ENCODE measurements at places on chromosomes 1 and 21.

- DNase-seq = no peak
Measured at GRCh38 chr1:220370041-220370700, 97.9 kb upstream of the RAB3GAP2 start.

DNA sequence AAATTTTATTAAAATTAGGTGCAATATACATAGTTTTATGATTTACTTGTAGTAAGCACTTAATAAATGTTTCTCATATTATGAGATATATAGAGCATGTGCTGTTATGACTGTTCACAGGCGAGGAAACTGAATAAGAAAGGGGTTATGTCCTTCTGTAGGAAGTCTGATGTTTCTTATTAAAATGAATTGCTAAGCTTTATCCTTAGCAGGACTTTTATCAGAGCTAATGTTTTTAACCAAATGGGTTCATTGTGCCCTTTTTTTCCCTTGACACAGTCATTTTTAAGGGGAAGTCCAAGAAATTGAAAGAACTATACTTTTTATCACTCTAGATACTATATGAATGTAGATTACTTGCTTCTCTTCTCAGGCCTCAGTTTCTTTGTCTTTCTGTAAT is 285.2 kb downstream of the PTPRC start:
- DNase-seq = no peak

DNA sequence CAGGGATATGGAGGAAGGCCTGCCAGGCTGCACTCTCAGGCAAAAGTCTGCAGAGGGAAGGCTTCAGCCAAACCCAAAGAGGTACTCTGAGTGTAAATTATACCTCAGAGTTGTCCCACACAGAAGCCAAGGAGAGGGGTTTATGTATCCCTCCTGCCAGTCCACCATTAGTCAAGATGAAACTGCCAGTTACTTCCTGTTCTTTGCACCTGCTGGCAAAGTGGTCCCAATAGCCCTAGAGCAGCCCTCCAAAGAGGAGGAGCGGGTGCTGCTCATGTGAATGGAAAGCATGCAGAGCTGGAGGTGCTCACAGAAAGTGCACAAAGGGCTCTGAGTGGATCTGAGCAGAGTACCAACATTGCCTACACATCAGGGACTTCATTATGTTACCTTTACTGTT is 37.1 kb upstream of the MCOLN3 start:
- DNase-seq = no peak

- DNase-seq = no peak
Measured at GRCh38 chr1:12148160-12148957, 18.4 kb upstream of the TNFRSF1B start.

- no peak for DNase-seq
Measured at GRCh38 chr1:214318356-214318755, 37.4 kb downstream of the SMYD2 start.

- no peak for DNase-seq
Measured at GRCh38 chr21:46634966-46635323, 529 bp upstream of the PRMT2 start.

DNA sequence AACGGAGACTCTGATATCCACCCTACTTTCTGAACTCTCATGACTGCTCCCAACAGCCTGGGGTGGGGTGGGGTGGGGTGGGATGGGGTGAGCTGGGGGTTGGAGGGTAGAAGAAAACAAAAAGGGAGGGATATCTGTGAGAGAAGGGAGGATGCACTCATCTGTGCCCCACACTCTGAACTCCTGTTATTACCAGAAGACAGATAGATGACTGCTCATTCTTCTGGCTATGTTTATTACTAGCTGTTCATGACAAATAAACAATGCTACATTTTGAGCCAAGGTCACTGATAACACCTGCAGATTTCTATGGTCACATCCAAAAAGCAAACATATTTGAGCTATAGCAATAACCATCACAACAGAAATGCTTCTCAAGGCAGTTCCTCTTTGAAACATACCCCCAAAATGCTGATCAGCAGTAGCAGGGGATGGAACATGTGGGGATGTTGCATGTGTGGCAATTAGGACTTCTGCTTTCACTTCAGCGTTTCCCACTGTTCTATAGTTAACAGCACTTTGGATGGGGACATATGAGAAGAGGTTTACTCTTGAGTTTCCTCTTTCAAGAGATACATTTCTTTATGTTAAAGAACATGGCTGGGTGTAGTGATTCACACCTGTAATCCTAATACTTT is 43.3 kb downstream of the GPR3 start:
- DNase-seq = no peak

- DNase-seq = no peak
Measured at GRCh38 chr1:206538086-206538770, 30.9 kb downstream of the RASSF5 start.

DNA sequence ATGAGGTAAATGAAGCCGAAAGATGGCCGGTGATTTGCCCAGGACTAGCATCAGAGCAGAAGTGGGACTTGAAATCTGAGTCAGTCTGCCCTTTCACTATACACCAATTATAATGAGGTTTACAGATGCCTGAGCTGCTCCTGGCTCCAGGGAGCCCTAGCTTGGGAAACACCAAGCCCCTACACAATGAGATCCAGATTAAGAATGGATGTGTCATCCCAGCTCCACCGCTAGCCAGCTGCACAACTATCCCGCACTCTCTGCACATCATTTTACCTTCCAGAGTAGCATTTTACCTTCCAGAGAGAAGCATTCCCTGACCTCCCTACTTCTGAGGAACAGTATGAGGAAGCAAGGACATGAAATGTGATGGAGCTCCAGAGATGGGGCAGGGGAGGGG is 27.0 kb downstream of the SERTAD4 start:
- no peak for DNase-seq

DNA sequence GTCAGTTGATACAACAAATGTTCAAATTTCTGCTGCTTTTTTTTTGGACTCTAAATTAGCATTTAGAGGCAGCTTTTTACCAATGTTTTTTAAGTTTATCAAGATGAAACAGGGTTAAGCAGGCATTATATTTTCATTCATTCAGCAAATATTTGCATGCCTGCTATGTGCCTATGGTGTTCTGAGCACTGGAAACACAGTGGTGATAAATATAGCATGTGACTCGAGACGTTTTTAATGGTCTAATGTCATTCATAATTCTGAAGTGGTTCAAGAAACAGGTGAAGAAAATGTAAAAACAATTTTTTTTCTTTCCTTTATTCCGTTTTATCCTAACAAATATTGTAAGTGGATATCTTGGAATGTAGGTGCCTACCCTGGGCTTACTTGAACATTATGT is 26.8 kb downstream of the NEK7 start:
- no peak for DNase-seq

DNA sequence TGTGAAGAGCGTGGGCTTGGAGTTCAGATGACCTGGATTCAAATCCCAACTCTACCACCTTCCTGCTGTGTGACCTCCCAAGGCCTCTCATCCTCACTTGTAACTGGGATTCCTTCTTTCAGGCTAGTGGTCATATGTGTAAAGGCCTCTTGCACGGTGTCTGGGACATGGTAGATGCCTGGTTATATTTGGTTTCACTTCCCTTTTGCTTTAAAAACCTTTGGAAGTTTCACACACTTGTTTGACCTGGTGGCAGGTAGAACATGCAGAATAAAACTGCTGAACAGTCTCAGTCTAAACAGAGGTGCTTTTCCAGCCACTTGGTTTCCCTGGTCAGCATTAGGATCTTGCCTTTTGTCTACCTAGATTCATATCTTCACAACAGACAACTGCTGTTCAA is 37.0 kb upstream of the RCAN3 start:
- no peak for DNase-seq

GRCh38 chr21:39353295-39353694 is 4.4 kb upstream of the HMGN1 start:
- DNase-seq = no peak

GRCh38 chr1:53467391-53467790 is 8.2 kb downstream of the DMRTB1 start:
- no peak for DNase-seq

- DNase-seq = no peak
Measured at GRCh38 chr1:236509647-236510401, 14.0 kb upstream of the LGALS8 start.

DNA sequence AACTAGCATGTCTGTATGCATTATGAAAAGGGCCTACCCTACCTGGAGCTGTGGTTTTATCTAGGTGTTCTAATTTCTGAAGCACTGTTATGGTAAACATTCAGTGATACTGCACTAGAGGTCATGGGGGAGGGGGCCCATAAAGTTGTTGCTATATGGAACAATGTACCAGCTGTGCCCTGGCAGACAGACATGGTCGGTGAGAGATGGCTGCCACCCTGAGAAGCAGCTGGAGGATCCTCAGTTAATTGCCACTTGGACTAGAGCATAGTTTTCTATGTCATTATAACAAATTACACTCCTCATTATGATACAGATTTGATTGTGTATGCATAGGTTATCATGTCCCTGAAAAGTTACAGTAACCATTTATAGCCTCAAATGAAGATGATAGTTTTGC is 45.4 kb downstream of the ILDR2 start:
- no peak for DNase-seq

GRCh38 chr1:233659495-233659894 is 45.6 kb downstream of the KCNK1 start:
- DNase-seq = no peak
